ENCODE measurements at places on chromosomes 6 and 20.

DNA sequence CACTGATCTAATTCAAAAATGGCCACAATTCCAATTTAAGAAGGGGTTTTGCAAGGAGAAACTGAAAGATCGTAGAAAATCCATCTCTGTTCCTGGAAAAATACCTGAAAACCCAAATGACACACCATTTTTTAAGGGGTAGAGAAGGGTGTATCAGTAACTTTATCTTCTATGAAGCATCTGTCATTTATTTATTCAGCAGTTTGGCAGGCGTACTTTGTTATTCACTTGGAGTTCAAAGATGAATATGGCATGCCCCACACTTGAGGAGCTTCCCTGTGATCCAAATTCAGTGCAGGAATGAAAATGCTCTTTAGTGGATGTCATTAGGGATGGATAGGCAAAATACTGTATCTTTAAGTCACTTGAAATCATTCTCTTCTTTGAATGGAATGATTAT, 7.2 kb downstream of the HINT3 start:
- DNase-seq = no peak

- DNase-seq = no peak
Observed at GRCh38 chr20:61516346-61517208, 264.5 kb downstream of the CDH4 start.

DNA sequence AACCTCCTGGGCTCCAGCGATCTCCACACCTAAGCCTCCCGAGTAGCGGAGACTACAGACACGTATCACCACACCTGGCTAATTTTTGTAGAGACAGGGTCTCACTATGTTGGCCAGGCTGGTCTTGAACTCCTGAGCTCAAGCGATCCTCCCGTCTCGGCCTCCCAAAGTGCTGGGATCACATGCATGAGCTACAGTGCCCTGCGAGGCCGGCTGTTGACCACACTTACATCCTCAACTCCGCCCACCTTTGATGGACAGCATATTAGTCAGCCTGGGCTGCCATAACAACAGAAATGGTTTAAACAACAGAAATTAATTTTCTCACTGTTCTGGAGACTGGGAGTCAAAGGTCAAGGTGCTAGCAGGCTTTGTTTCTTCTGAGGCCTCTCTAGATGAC, 107.7 kb downstream of the JPH2 start:
- no peak for DNase-seq

DNA sequence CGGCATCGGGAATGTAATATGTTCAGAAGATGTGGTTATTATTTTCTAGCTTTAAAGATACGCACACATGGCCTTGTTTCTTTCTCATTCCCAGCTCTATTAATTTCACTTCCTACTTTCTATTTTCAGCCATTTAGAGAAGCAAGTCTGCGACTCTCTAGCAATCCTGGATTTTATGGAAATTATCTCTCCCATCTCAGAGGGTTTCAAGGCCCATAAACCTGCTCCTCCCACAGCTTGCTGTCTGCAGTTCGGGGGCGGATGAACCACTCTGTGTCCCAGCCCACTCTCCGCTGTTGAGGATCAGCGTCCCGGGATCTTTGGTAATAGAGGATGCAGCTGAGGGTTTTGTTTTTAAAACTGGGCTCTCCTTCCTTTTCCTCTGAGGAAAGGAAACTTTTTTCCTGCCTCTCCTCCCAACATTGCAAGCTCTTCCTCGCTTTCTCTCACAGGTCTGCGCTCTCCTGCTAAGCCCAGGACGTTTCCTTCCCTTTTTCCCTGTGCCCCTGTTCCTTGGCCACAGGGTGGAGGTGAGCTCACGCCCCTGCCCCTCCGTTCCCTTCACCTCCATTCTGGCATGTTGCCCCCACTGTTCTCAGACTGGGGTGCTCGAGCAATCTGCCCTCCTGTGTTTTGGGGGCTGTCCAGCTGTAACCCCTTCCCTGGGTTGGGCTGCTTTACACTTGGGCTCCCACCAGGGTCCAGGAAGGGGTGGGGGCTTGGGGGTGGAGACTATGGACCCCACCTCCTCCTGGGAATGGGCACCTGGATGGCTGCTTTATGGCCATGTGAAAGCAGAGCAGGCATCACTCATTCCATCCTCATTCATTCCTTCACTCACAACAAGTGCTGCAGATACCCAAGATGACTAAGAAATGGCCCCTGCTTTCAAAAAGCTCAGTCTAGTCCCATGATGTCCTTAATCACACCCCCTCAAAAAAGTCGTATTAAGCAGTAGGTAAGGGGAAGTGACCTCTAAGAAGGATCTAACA, 54.9 kb downstream of the ZBTB9 start:
- DNase-seq = no peak

DNA sequence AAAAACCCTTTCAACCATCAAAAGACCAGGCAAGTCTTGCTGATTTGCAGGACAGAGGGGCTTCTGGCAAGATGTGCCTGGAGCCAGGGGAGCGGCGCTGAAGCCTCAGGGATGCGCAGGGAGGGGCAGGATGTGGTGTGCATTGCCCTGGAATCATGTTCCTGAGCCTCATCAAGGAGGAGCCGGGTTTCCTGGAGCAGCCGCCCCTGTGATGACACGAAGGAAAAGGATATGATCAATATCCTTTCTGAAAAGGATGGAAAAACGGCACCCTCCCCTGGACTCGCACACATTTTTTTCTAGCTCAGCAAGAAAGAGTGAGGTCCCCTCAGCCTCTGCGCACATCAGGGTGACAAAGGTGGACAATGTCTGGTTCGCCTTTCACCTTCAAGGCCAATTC, 173.1 kb upstream of the SSTR4 start:
- no peak for DNase-seq

DNA sequence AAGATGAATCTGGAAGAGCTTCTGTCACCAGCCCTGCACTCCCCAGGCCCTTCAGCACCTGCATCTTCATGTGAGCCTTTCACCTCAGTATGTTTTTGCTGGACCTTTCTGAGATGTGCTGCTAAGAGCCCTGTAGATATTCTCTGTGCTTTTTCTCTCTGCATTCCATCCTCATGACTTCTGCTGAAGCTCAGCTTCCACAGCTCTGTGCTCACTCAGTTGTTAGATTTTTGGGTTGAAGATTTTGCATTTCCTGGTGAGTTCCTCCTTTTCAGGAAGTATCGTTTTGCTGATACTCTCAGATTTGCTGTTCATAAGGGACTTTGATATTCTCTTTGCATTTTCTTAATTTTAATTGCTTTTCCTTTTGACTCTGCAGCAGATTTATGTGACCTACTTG, 18.3 kb downstream of the KIAA1586 start:
- DNase-seq = no peak

- no peak for DNase-seq
Observed at GRCh38 chr20:34575271-34575670, 16.8 kb downstream of the MAP1LC3A start.

DNA sequence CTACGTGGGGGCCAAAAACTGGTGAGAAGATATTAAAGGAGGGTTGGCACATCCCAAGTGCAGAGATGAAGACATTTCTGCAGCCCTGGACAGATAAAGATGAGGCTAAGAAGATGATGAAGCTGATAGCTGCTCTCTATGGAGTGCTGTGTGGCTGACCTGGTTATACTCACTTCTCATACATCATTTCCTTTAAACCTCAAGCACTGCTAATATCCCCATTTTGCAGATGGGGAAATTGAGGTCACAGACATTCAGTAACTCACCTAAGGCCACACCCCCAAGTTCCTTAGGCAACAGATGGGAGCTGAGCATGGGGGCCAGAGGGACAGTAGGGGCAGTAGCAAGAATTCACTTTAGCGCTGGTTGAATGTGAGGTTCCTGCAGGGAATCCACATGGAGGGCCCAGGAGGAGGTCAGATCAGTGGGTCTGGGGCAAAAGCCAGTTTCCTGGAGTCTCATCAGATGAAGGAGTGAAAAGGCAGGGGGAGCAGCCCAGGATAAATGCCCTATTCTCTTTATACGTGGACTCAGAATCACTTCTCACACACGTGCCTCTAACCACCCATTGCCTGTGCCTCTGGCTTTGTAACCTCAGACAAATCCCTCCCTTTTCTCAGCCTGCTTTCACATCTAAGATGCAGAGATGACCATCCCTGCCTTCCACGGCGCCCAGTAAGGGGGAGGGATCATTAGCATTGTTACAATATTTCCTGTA, 125.8 kb downstream of the NFATC2 start:
- no peak for DNase-seq

DNA sequence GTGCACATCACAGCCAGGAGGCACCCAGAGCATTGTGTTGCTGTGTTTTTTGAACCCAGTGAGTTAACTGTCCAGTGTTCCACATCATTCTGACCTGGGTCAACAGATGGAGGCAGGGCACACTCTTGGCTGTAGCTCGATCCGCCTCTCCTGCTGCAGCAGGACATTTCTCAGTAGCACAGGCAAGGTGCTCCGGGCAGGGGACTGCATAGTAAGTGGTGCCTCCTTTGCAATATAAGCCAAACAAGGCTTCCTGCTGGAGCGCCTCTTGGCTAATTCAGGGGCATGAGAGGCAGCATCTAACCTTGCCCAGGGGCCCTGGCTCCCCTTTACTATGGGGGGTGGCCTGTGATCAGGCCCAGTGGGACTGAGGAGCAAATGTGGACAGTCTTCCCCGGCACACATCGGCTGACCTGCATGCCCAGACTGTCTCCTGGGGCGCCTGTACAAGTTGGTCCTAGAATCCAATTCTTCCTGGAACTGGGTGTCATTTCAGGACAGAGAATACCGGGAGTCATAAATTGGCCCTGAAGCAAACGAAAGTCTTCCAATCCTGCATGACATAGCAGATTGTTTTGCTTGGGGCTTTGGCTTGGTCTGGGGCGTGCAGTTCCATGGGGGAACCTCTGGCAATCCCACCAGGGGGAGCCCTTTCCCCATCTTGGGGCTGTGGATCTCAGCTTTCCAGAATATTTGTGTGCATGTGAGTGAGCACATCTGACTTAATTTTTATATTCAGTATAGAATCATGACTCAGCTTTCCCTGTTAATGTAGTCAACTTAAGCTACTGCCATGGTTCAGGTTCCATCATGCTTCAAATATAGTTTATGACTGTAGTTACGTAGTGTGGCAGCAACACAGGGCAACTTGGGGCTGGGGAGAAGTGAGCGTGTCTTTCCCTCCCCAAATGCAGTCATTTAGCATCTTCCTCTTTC, 56.0 kb upstream of the DDR1 start:
- peak; percentile 54 for DNase-seq

GRCh38 chr6:169171951-169172350, 81.7 kb downstream of the THBS2 start:
- no peak for DNase-seq

- no peak for DNase-seq
Observed at GRCh38 chr6:66429210-66429609, 722.2 kb upstream of the EYS start.

DNA sequence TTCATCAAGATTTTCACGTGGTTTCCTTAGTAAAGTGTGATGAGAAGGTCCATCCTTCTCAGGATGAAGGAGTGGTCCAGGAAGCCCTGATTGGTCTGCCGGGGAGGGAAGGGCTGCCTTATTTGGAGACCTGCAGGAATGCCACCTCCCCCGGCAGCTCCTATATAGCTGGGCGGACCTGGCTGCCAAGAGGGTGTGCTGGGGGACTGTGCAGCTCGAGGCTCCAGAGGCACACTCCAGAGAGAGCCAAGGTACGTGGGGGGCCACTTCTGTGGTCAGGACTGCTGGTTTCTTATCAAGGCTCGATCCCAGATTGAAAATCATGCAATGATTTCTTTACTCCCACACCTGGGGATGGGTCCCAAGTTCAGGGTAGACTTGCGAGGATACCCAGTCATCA, at the start of gene PRND:
Gene PRND, plus strand, starts transcription at position 191 of the 400 bp plus-strand sequence. CDS start 2,643 bp downstream, outside the sequence.
- DNase-seq = no peak

DNA sequence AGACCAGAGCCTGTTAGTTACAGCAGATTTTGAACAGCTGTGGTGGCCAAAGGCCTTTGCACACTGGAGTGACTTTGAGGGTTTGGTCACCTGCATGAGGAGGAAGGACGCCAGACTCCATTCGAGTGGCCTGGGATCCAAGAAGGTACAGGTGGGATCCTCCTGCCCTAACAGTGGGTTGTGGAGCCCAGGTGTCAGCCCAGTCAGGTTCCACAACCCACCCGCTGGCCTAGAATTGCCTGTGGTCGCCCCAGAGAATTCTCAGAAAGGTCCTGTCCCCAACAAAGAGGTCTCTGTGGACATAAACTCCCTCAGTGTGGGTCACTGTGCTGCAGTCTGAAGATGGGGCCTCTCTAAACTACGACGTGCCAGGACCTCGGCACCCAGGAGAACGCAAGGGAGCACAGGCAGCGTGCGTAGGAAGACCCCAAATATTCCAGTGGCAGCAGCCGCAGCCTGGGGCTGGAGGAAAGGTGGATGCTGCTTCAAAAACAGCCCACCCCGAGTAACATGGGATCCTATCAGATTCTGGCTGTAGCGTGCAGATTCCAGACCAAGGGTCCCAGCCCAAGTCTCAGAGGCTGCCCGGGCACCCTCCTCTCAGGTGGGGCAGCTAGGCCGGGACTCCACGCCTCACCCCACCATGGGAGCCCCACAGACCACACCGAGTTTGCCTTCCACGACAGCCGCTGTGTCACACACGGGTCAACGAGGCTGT, 16.0 kb downstream of the ACSS1 start:
- no peak for DNase-seq

DNA sequence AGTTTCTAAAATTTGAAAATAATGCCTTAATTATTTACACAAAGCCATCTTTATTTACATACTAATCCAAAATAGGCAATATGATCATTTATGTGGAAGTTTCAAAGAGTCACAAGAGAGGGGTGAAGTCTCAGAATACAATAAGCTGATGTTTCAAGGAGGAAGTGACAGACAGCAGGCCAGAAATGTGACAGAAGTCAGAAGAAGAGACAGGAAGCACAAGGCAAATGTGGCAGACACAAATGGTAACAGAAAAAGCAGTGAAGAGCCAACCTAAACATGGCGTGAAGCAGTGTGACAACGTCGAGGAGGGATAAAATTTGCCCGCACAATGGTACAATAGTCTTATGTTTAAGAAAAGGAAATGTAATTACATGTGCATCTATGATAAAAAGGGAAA, 59.8 kb downstream of the SHPRH start:
- no peak for DNase-seq

DNA sequence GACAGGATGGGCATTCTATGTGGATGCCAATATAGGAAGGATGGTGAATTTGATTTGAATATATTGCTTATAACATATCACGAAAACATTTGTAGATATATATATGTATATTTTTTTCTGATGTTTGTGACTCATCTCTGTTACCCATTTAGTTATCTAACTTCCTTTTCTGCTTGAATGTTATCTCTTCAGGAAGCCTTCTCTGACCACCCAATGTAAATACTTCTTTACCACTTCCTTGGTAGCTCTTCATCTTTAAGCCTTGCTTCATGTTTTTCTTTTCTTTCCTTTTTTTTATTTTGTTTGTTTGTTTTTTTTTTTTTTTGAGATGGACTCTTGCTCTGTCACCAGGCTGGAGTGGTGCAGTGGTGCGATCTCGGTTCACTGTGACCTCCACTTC, 260.5 kb upstream of the EPHA7 start:
- no peak for DNase-seq

GRCh38 chr6:158069800-158070195, 88.1 kb downstream of the SYNJ2 start:
- DNase-seq = no peak

- no peak for DNase-seq
Observed at GRCh38 chr20:5908981-5909380, 41.4 kb downstream of the TRMT6 start.
